NCI-H1694 (cell line): ENCODE measurements at places on chromosomes 16 and 17.
A peak's percentile ranks its signal among the peaks of the same experiment; 100 is the strongest.

GRCh38 chr17:60049936-60050335 lies 28.8 kb downstream of the HEATR6 start:
- DNase-seq = no peak

GRCh38 chr17:3909257-3909656 lies 7.0 kb downstream of the P2RX1 start:
- no peak for DNase-seq

DNA sequence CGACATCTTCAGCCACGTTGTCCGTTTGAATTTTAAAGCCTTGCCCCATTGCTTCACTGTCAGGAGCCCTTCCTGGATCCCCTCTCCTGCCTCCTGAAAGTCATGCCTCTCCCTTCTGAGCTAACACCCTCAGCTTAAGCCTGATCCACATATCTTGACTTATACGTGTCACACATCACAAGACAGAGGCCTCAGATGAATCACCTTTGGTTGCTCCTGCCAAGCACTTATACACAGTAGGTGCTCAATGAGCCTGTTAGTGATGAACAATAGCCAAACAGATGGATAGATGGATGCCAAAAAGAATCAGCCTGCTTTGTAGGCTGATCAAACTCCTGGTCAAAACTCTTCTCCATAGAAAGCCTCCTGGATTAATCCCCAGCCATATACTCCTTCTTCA lies 31.8 kb downstream of the PITPNM3 start:
- DNase-seq = no peak

DNA sequence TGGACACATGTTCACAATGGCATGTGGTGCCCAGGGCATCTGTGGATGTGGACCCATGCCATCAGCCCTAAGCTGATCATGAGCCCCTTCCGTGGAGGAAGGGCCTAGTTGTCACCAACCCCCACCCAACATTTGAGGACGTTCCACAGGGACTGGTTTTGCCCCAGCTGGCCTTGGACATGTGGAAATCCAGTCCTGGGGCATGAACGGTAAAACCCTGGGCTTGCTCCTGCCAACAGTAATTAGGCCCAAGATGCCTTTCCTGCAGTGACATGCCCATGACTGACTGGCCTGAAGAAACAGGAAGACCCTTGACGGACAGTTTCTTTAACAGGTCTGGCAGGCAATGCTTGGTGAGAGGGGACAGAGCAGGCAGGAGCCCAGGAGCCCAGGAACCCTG lies 7.7 kb downstream of the TNS4 start:
- no peak for DNase-seq

- no peak for DNase-seq
Measured at GRCh38 chr17:39097537-39097936, 53.9 kb downstream of the PLXDC1 start.

GRCh38 chr17:1716076-1716911 lies 6.1 kb upstream of the TLCD2 start:
- peak; percentile 99 for DNase-seq

GRCh38 chr17:82845163-82845807 lies 5.5 kb upstream of the ZNF750 start:
- DNase-seq = no peak

GRCh38 chr17:67784364-67785121 lies 40.8 kb upstream of the BPTF start:
- DNase-seq = no peak

GRCh38 chr16:78100112-78100467 lies 636 bp downstream of the WWOX start:
- peak; percentile 10 for DNase-seq

DNA sequence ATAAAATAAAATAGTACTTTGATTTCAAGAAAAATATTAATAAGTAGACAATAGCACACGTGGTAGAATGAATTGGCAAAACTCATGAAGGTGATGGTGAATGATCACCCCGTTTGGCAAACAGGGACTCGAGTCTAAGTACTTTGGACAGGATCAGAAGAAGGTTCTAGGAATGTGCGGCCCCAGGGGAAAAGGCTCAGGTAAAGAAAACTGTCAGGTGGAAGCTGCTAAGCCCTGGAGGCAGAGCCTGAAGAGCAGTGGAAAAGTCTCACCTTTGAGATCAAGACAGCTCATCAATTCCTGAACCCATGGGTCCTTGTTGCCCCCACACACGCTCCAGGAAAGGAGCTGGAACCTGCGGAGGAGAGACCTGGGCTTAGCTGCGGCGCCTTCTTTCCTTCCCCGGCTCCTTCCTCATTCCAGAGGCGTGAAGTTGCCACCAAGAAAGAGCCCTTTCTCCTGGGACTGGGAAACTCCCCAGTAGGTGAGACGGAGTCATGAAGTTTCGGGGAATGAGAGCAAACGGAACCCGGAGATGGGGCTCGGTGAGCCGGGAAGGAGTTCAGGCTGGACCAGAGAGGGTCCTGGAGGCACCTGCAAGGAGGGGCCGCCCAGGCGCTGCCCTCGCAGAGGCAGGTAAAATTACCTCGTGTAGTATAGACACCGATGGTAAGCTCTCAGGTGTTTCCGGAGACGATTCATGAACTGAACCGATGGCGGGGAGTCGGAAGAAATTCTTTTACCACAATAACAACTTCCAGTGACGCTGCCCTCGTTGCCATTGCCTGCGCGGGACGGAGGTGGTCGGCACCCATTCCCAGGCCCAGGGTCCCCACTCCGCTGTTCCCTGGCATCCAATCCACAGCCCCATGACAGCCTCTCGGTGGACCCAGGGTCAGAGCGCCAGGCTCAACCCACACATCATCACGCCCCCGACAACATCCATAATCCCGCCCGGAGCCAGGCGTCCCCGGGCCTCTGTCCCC lies 1.2 kb upstream of the ZMYND15 start:
- no peak for DNase-seq

DNA sequence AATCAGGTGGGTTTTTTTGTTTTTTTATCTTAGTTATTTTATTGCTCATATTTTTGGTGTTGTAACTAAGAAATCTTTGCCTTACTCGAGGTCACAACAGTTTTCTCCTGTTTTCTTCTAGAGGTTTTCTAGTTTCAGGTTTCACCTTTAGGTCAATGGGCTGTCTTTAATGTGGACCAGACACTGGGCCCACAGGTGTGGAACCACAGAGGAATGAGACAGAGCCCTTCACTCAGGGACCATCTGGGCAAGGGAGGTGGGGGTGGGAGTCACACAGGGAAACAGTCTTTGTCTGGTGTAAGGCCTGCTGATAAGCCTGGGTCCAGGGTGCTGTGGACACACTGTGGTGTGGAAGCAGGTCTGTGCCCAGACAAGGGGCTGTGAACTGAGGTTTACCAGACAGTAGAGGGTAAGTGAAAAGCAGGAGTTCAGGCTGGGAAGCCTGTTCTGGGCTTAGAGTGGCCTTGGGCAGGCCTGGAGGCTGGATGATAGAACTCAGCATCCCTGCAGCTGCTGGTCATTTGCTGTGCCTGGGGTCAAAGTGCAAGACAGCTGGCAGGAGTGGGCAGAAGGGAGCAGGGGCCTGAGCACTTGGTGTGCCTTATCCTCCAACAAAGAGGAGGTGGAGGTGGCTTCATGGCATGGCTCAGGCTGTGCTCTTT lies 75.6 kb downstream of the SPECC1 start:
- DNase-seq = no peak

DNA sequence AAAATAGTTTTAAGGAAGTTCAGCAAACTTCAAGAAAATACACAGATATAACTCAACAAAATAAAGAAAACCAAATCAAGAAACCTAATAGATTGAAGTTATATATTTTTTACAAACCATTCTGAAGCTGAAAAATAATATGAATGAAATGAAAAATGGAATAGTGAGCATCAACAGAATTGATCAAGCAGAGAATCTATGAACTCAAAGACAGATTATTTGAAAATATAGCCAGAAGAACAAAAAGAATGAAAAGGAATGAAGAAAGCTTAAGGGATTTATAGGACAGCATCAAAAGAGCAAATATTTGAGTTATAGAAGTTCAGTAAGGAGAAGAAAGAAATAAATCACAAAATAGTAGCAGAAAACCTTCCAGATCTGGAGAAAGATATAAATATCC lies 37.8 kb downstream of the CDR2 start:
- no peak for DNase-seq

DNA sequence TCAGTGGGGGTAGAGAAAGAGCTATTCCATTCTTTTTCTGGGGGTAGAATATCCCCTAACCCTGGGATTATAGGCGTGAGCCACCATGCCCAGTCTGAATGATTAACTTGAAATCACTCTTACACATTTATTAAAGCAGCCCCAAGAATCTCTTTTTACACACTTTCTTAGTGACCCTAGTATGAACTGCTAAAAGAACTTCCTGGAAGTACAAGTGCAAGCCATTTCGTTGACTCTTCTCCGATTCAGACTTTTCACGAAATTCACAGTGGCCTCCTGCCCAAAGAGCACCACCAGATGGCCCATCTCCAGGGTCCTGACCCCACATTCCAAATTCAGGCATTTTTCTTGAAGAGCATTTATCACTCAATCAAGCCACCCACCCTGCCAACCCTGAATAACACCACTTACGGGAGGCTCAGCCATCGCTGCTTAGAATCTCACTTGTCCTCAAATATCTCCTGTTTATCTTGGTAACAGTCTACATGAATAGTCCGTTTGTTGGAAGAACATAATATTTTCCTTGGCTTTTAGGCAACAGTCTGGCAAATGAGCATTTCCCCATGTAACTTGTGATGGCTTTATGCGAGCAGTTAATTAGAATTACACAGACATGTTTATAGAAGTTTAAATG lies 28.0 kb downstream of the ZNF423 start:
- DNase-seq = no peak

DNA sequence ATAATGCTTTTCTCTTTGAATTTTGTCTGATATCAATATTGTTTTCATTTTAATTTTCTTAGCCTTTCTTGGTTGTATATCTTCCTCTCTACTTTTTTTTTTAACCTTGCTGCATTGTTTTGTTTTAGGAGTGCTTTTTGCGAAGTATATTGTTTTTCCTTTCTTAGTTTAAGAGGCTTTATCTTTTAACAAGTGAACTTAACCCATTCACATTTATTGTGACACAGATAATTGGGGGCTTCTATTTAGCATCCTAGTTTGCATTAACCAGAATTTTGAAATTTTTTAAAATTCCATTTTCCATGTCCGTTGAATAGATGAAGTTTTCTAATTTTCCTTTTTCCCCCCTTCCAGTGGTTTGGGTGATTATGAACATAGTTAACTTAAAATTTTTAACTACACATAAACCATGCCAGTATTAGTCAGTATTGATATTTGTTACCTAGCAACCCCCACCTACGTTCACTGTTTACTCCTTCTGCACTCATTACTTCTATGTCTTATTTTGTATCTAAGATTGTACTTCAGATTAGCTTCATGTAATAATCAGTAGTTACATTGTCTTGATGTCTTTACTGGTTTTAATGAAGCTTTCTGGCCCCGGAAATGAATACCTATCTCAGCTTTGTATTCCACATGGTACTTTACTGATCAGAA lies 44.4 kb downstream of the TNRC6A start:
- DNase-seq = no peak

GRCh38 chr17:1073241-1073962 lies 76.5 kb downstream of the TIMM22 start:
- no peak for DNase-seq

DNA sequence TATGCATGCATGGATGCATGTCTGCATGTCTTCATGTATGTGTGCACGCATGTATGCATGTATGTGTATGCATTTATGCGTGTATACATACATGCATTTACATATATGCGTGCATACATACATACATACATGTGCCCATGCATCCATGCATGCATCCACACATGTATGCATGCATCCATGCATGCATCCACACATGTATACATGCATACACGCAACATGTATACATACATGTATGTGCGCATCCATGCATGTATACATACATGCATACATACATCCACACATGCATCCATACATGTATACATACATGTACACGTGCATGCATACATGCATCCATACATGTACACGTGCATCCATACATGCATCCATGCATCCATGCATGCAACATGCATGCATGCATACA lies 29.8 kb upstream of the DLX3 start:
- DNase-seq = no peak

GRCh38 chr17:19645734-19646201 lies 2.8 kb upstream of the ALDH3A2 start:
- DNase-seq = peak; percentile 13

DNA sequence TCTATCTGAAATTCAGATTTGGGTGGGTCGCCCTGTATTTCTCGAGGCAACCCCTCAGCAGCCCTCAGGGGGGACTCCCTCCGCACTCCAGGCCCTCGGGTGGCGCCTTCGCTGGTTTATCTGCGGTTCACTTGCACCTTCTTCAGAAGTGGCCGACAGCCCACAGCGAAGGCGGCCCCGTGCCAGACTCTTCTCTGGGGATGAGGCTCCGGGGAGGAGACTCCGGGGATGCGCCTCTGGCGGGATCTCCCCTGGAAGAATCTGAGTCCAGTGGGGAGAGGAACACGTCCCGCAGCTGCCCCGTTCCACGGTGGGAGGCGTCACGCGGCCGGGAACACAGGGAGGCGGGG lies 63.9 kb upstream of the DNAJA2 start:
- DNase-seq = no peak

GRCh38 chr17:74439691-74440567 lies 8.0 kb downstream of the GPRC5C start:
- DNase-seq = no peak

DNA sequence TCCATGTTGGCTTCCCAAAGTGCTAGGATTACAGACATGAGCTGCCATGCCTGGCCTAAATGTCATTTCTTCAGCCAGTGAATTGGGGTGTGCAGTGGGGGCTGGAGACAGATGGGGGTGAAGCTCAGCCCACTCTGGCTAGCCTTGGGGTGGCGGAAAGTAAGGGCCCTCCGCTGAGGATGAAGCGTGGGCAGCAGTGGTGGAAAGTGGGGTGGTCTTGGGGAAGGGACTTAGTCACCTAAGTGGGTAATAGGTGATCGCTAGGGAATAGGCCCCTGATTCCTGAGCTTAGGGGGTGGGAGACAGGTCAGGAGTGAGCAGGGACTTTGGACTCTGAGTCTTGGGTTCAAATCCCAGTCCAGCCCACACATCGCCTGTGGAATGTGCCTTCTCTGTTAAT lies 2.2 kb downstream of the LLGL1 start:
- DNase-seq = no peak

DNA sequence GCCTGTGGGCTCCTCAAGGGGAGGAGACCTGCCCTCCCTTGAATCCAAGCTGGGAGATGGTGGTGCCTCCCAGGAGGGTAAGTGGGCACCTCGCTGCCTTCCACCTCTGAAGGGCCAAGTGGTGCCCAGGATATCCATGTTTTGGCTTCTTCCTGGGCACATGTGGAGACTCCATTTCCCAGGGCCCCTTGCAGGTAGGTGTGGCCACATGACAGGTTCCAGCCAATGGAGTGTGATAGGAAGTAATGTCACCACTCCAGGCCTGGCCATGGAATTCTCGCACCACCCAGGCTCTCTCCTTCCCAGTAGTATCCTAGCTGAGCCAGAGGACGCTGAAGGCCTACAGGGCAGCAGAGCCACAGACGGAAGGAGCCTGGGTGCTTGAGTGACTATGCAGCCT lies 17.6 kb upstream of the PEMT start:
- DNase-seq = no peak
